ENCODE measurements at places on chromosomes 1 and 21.

GRCh38 chr1:59499273-59499942, 202.5 kb downstream of the FGGY start:
- DNase-seq, result no peak

GRCh38 chr1:23896491-23896890, 16.7 kb downstream of the CNR2 start:
- DNase-seq, result no peak

DNA sequence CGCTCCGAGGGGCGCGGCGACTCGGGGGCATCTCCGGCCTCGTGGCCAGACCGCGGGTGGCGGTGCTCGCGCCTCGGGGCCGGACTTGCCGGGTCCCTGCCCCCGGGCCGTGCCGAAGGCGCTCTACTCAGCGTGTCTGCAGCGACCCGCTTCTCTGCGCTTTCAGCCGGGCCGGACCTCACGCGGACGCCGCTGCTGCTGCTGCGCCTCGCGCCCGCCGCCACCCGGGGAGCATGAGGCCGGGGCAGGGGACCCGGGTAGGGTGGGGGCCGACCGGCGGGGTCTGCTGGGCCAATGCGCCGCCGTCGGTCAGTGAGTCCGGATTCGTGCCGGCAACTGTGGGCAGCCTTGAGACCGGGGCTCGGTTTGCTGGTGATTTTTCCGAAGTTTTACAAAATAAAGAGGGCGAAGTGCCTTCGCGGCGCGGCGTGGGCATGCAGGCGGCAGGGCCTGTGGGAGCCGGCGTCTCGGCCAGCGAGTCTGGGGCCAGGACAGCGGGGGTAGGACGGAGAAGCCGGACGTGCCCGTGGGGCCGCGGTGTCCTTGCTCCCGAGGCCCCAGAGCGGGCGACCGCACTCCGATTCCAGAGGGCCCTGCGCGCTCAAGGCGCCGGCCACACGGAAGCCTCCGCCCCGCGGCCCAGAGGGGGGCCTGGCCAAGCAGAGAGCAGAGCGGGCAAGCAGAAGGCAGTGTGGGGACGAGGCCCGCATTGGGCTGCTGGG, 749 bp downstream of the FAM163A start:
- DNase-seq, result peak; percentile 58

- no peak for DNase-seq
Measured at GRCh38 chr1:219544163-219544846, 68.6 kb downstream of the ZC3H11B start.
